ENCODE measurements at places on chromosomes 5 and 9.
A peak's percentile ranks its signal among the peaks of the same experiment; 100 is the strongest.

GRCh38 chr5:21817668-21818369 lies 1035.3 kb downstream of the CDH12 start:
- DNase-seq, result no peak

DNA sequence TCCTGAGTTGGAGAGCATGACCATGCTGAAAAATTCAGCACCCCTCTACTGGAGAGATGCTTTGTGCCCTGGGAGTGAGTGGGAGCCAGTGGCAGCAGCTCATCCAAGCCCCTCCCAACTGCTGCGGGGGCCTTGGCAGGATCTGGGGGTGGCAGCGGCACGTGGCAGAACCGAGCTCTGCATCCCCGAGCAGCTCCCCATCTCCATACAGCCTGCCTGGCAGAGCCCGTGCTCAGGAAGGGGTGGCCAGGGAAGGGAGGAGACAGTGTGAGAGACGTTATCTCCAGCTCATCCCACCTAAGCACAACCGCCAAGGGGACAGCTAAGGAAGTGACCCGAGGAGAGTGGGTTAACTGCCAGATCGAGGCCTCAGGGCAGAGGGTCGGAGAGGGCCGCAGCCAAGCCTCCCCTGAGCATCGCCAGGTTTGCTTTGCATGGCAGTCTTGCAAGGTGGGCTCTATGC lies 17.2 kb upstream of the DPM2 start:
- DNase-seq, result no peak

GRCh38 chr5:72818866-72819534 lies 2.5 kb downstream of the TNPO1 start:
- peak; percentile 80 for DNase-seq

DNA sequence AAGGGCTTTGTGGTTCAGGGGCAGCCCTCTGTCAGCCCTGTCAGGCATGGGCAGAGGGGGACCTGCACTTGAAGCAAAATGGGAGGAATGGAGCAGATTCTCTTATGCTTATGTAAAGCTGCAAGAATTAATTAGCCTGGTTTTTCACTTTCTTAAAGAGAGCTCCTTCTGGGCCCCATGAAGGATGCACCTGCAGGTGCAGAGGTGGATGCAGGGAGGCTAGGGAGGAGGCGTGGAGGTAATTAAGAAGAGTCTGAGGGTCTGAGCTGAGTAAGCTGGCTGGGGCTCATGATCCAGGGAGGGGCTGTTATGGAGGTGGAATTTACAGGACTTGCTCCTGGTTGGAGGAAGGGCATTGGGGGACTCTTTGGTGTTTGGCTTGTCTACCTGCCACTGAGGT lies 22.0 kb downstream of the NSG2 start:
- DNase-seq, result no peak

DNA sequence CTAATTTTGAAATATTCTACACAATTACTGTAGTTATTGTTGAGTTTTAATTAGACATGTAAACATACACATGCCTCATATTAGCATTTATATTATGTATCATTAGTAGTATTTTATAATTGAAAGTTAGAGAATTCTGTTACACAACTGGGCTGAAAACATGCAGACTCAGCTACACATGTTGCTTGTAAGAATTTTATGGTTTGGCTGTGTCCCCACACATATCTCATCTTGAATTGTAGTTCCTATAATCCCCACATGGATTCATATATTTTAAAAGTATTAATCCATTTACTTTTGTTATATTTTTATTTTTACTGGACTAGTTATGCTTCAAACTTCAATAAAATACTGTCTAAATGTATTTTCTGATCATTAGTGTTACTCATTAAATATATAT lies 2075.3 kb upstream of the C9orf72 start:
- DNase-seq, result no peak

DNA sequence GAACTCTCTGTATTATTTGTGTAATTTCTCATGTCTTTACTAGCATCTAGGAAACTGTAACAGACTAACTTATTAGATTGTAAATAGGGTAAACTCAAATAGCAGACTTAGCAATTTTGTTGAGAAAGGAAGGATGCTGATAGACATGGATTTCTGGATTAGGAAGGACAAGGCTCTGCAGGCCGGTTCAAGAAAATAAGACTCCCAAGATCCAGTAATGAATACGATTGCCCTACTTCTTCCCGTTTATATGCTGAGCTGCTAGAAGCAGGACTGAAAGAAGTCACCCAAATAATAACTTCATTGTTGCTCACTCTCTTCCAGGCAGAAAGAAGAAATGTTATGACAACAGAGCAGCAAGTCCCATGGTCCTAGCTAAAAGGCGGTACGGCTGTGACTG lies 22.8 kb upstream of the C9orf40 start:
- DNase-seq, result no peak

- DNase-seq, result peak; percentile 65
Measured at GRCh38 chr9:100322954-100323536, 29.7 kb downstream of the TEX10 start.

DNA sequence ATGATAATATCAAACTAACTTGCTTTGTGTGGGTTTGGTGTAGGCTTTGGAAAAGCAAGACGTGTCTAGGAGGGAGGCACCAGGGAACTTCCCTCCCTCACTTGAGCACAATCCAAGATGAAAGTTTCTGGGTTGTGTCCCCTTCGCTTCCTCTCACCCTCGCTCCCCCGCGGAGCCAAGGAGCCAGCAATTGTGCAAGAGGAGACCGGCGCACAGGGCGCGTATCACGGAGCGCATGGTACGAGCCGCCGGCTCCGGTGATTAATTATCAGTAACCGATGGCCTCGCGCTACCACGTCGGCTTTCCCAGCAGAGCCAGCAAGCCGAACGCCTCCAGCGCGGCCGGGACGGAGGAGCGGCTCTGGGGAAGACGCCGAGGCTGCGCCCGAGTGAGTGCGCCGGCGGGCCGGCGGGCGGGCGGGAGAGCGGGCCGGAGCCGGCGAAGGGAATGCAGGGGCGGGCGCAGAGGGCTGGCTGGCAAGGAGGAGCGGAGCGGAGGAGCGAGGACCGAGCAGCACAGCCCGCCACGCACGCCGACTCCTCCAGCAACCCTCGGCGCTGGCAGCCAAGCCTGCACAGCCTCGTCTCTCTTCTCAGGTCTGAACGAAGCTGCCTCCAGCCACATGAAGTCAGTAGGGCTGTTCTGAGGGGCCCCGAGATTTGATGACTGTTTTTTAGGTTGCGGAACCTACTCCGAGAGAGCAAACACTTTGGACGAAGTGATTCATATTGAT lies 143.6 kb downstream of the BNC2 start:
- DNase-seq, result no peak

DNA sequence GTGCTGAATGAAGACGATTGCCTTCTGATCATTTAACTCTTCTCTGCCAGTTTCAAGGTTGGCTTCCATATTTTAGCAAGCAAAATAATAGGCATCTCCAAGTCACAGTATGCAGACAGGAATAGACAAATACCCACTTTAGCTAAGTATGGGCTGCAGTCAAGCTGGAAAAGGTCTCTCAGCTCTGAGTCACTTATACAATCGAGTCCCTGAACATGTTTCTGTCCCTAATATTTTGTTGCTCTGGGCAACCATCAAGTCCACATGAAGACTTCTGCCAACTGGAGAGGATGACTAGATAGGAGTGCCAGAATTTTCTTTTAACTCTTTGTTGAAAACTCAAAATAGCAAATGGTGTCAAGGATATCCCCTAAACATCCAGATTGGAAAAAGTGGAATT lies 575.3 kb downstream of the RAB3C start:
- no peak for DNase-seq

GRCh38 chr9:89011683-89012082 lies 20.4 kb downstream of the S1PR3 start:
- no peak for DNase-seq

- no peak for DNase-seq
Measured at GRCh38 chr5:40674661-40675235, 5.0 kb upstream of the PTGER4 start.

DNA sequence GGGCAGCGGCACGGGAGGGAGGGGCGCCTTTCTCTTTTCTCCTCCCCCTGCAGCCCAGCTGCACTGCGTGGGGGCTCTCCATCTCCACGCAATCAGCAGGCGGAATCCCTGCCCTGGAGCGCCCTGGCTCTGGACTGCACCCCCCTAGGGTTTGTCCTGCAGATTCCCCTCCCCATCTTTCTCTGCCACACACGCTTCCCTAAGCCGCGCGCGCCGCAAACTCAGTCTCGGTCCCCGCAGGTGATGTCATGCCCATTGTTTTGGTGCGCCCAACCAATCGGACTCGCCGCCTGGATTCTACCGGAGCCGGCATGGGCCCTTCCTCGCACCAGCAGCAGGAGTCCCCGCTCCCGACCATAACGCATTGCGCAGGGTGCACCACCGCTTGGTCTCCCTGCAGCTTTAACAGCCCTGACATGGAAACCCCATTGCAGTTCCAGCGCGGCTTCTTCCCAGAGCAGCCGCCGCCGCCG lies at the start of gene KCNN2:
Gene KCNN2, plus strand, starts transcription at position 347 of the 473 bp plus-strand sequence. Its CDS starts 70 bp downstream, at position 417.
- no peak for DNase-seq

GRCh38 chr9:6673326-6674025 lies 27.9 kb upstream of the GLDC start:
- DNase-seq, result no peak

DNA sequence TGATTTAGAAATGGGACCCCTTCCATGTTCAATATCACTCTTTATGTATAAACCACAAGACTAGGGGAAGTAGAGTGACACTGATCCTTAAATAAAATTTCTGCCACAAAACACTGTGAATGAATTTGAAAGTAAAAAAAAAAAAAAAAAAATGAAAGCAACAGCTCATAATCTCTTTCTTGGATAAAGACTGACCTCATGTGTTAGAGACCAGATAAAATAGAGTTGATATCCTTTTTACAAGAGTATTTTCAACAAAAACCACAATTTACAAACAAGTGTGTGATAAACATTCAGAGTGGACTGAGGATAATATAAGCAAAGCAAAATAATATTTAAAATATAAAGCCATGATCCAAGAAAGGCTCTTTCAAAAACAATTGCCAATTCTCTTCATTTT lies 180.2 kb downstream of the FBXL17 start:
- no peak for DNase-seq

- no peak for DNase-seq
Measured at GRCh38 chr5:83102364-83102980, 25.1 kb downstream of the XRCC4 start.

- no peak for DNase-seq
Measured at GRCh38 chr9:122815544-122815943, 12.8 kb downstream of the PDCL start.

GRCh38 chr5:146082798-146083197 lies 22.6 kb downstream of the PLAC8L1 start:
- no peak for DNase-seq

- DNase-seq, result no peak
Measured at GRCh38 chr5:135869276-135869675, 26.4 kb downstream of the IL9 start.

DNA sequence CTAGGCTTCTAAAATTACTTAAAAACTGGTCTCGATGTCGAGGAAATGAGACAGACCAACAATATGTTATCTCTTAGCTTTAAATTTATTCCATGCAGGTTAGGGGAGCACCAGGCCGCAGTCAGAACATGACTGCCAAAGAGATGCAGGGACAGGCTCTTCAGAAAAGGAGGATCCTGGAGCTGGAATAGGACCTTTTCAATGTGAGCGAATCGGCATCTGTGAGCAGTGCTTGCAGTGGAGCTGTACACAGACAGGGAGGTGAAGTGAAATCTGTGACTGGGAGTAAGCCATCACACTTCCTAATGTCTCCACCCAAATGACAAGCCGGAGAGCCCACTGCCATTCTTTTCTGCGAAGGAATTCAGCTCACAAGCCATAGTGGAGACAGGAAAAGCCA lies 78.2 kb downstream of the EFNA5 start:
- DNase-seq, result no peak

GRCh38 chr5:178372142-178372571 lies 139.6 kb upstream of the PHYKPL start:
- no peak for DNase-seq

GRCh38 chr5:19978476-19978875 lies 9.5 kb downstream of the CDH18 start:
- DNase-seq, result no peak

DNA sequence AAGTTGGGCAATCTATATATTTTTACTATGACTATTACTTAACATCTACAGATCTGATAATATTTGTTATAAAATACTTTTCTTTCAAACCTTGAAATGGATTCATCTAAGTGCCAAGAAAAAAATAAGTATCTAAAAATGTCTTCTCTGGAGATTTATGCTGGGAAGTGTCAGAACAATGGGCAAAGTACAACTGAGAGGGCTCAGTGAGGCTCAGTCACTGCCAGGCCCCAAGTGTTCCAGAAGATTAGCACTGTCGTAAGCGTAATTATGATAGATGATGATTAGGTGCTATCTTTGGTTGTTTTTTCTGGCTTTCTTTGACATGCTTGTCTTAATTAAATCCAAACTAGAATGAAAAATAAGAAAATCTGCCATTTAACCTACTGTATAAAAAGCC lies 72.2 kb upstream of the ADAMTS19 start:
- DNase-seq, result no peak

DNA sequence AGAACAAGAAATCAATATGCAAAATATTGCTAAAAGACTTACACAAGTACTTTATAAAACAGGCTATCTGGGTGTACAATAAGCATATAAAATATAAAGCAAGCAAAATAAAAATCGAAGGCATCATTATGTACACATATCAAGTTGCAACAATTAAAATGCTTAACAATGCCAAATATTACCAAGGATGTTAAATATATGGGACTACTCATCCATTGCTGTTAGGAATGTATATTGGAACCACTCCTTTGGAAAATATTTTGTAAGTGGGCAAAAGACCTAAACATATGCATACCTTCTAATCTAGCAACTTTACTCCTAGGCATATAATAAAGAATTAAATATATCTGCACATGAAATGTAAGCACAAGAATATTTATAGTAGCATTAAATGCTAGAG lies 632.6 kb upstream of the COX7C start:
- no peak for DNase-seq

GRCh38 chr5:82351297-82351696 lies 73.1 kb upstream of the RPS23 start:
- no peak for DNase-seq

DNA sequence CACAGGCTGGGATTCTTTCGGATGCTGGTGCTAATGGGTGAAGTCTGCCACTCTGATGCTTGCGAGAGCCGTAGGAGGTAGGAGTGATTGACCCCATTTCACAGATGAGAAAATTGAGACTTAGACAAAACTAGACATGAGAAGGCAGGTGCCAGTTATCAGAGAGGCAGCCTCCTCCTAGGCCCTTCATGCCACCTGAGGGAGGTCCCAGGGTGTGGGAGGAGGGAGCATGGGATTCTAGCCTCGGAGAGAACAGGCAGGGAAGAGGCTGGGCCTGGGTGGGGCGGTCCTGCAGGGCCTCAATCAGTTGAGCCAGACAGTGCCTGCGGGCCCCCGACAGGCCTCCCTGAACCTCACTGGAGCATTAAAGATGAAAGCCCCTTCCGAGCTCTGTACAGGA lies 112.4 kb downstream of the COL23A1 start:
- no peak for DNase-seq

DNA sequence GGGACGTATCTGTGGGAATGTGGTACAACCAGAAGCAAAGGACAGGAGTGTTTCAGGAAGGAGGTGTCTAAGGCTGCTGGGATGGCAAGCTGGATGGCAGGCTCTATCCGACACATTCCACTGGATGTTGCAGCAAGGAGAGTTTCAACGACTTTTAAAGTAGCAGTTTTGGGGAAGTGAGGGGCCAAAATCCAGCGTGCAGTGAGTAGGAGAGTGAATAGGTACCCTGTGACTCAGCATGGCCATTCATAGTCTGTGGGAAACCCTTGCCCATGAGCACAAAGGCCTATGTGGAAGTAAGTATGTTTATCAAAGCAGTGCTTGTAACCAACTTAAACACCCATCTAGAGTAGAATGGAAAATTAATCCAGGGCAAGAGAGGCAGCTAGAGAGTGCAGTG lies 664.7 kb downstream of the ACTL7B start:
- DNase-seq, result no peak

GRCh38 chr5:69129413-69129812 lies 35.6 kb downstream of the SLC30A5 start:
- DNase-seq, result no peak
